ENCODE measurements at places on chromosomes 5 and 9.

DNA sequence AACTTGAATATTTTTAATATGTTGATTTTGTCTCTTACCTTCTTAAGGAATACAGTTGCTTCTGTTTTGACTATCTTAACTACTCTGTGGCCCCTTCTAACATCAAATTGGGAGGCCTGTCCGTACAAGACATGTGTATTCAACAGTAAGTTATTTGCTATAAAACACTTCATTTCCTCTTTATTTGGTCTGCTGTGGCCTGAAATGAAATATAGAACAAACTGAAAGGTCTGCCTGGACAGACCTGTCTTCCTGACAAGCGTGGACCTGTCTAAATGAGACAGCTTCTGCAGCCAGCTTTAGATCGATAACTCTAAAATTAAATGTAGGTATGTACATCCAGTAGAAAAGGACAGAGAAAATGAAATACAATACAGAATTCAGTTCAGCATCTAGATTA, 2.2 kb upstream of the LPAR1 start:
- no peak for DNase-seq

DNA sequence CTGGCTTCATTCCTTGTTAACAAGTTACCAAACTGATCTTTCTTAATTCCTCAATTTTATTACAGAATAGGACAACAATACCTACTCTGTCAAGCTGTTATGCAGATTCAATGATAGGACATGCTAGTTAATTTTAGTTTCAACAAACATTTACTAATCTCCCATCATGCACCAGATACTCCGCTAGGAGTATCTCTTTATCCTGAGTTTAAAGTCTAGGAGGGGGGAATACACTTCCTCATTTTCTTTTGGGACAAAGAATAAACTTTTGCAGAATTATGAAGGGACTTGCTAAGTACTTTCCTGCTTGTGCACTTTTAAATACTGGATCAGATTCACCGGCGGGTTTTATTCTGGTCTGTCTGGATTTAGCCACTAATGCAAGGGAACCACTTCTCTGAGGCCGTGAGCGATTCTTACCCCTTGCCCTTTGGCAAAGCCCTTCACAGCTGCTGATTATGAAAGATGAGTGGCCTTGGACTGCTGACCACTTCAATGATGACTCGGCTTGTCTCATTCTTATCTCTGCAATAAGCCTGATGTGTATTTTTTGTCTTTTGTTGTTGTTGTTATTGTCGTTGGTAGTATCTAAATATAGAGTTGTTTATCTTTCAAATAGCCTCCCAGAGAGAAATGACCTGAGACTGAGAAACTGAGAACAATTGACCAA, 73.9 kb downstream of the RMI1 start:
- DNase-seq, result no peak

GRCh38 chr5:156914371-156914737, 48.7 kb downstream of the TIMD4 start:
- DNase-seq, result no peak

- no peak for DNase-seq
These were observed 121.6 kb downstream of the ADAMTSL1 start for GRCh38 chr9:18595597-18595996.

DNA sequence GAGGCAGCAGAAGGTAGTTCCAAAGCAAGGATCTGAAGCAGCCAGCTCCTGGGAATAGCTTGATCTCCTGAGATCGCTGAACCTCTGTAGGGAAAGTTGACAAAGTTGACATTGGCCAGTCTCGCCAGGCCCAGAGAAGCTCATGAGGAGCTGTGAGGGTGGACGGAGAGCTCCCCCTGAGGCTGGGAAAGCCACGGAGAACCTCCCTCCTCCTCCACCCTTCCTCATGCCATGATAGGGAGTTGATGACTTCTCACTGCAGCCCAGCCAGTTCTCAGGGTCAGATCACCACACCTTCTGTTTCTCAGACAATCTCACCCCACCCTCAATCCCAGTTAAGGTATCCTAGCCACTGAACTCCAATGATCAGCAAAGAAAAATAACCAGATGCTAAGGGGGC, 30.4 kb upstream of the KCNV2 start:
- DNase-seq, result no peak

- DNase-seq, result no peak
These were observed 123.2 kb downstream of the SNCAIP start for GRCh38 chr5:122435234-122435633.

GRCh38 chr9:2727966-2728613, 10.8 kb downstream of the KCNV2 start:
- peak; percentile 14 for DNase-seq

- no peak for DNase-seq
These were observed 9.0 kb upstream of the OR1N1 start for GRCh38 chr9:122536134-122536533.

GRCh38 chr9:116943970-116944369, 256.9 kb downstream of the TRIM32 start:
- no peak for DNase-seq

- DNase-seq, result no peak
These were observed 43.0 kb upstream of the SHB start for GRCh38 chr9:38112049-38112448.

- DNase-seq, result no peak
These were observed 79.7 kb upstream of the FCN2 start for GRCh38 chr9:134800791-134801339.

GRCh38 chr9:76729116-76729515, 35.1 kb upstream of the PCA3 start:
- no peak for DNase-seq

DNA sequence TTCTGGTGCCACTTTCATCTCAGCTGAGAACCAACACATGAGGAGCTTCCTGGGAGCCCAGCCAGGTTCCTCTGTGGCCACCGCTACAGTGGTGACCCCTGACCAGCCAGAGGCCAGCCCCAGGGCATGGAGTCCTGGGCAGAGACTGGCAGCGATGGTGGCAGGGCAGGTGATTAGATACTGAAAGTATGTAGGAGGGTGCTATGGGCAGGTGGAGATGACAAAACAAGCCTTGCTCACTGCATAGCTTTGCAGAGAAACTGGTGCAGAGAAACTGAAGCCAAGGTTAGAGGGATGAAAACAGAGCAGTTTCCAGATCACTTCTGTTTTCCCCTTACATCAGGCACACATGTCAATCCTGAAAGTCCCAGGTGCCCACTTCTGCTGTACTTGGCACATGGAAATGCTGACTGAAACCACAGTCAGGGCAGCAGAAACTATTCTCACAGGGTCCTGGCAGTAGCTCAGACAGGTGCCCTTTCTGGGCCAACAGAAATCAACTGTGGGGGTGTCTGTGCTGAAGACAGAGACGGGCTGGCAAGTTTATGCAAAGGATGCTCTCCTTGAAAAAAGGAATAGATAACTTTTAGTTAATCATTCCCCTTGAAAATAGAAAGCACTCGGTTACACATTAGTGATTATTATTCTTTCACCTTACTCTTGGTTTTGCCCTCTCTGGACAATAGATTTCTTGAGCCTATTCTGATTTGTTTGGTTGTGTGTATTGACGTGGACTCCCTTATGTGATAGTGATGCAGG, 90.3 kb downstream of the ANKRD55 start:
- no peak for DNase-seq

GRCh38 chr9:112119225-112120029, 55.7 kb downstream of the SUSD1 start:
- no peak for DNase-seq

DNA sequence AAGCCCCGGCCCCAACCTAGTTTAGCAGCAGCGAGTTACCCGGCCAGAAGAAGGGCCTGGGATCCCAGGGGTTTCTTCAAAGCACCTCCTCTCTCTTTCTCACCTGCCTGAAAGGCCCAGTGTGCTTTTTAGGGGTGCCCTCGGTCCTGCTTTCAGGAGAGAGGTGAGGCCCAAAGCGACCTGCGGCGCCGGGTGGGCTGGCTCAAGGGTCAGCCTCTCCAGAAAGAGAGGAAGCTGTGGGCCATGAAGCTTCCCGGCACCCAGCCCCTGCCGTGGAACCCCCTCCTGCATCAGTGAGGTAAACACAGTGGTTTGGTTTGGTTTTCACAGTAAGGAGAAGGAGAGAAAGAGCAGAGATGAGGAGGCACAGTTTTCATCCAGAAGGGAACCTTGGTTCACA, 4.3 kb downstream of the FOXB2 start:
- DNase-seq, result no peak

DNA sequence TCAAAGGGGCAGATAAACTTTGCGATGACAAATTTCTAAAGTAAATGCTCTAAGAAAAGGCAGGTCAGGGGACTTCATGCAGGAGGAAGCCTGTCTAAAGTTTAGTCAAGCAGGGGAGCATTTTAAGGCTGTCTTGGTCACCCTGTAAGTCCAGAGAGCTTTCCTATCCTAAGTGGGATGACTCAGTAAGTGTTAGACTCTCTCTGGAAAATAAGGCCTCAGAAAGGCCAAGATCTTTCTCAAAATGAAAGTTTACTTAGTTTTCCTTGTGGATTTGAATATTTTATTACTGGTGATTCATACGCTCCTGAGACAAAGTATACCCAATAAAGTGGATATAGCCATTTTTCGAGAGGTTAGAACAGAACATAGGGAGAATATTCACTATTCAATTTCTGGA, 806.9 kb upstream of the CDH9 start:
- no peak for DNase-seq

DNA sequence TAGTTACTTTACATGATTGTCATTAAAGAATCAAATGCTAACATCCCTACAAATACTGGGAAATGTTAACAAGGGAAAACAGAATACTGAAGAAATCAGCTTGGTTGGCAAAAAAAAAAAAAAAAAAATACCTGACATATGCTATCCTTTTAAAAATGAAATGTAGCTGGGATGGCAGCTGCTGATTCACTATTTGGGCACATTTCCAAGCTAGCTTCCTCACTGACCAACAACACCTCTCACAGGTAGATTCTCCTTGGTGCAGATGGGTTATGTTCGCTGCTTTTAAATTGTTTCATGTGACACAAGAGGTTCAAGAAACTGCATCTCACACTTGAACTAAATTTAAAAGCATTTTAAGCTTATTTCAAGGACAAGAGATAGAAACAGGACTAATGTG, 6.1 kb upstream of the PRUNE2 start:
- DNase-seq, result no peak

GRCh38 chr9:4828761-4829160, 36.0 kb downstream of the RCL1 start:
- DNase-seq, result no peak

- DNase-seq, result peak; percentile 83
These were observed 84.7 kb downstream of the PTTG1 start for GRCh38 chr5:160506006-160507004.

GRCh38 chr9:109536859-109537258, 38.8 kb upstream of the PTPN3 start:
- DNase-seq, result no peak

GRCh38 chr5:181112476-181112875, 18.5 kb downstream of the OR2V1 start:
- no peak for DNase-seq

DNA sequence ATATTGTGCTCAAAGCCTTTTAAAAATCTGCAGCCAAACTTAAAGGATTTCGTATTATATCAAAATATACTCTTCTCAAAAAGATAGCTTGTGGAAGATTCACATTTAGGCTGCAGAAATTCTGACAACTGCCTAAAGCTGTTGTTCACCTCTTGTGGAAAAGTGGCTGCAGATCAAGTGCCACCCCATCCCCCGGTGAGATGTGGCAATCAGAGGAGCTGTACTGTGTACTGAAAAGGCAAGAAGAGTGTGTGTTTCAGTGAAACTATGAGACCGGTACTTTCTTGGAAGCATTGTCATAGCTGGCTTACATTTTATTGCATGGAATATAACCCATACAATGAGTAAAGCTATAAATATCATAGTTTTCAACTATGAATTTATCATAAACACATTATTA, 64.3 kb downstream of the CDH18 start:
- no peak for DNase-seq

- DNase-seq, result no peak
These were observed 6.5 kb upstream of the TLE4 start for GRCh38 chr9:79565245-79565644.

DNA sequence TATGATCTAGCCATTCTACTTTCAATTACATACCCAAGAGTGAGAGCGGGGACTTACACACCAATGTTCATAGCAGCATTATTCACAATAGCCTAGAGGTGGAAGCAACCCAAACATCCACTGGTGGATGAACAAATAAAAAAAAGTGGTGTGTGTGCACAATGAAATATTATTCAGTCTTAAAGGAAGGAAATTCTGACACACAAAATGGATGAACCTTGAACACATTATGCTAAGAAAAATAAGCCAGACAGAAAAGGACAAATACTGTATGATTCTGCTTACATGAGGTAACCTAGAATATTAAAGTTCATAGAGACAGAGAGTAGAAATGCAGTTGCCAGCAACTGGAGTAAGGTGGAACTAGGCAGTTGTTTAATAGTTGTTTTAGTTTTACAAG, 22.1 kb downstream of the ETF1 start:
- no peak for DNase-seq

DNA sequence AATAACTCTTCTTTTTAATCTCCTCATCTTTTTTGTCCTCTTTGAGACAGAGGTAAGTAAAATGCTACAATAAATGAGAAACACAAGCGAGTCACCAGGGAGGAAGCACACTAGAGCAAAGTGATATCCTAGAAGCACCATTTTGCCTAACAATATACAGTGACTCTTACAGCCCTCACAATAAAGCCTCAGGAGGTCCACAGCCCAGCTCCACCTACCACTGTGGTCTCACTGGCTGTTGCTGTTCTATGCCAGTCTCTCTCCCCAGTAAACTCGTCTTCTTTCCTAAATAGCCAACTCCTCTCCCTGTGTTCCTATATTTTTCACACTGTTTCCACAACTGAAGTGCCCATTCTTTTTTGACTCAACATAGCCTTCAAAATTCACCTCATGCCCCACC, 44.3 kb downstream of the TNFSF15 start:
- DNase-seq, result no peak

DNA sequence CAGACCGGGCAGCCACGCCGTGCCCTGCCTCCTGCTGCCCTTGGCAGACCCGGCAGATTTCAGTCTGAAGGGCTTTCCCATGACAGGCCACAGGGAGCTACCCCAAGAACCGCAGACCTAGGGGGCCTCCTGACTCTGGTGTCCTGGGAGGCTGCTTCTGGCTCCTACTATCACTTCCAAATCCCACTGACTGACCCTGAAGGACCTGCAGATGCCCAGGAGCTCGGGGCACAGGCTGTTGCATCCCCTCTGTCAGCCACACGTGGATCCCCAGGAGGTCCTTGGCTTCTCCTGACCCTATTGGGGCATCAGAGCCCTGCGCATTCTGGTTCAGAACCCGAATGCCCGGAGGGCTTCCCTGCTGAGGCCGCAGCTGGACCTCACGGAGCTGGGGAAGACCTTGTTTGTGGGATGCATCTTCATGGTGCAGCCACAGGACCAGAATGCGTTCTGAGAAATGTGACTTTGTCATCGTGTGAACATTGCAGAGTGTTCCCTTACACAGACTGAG, 81.3 kb upstream of the IRX4 start:
- DNase-seq, result no peak

- DNase-seq, result no peak
These were observed 727 bp upstream of the ADRB2 start for GRCh38 chr5:148825716-148826052.

- no peak for DNase-seq
These were observed 303.7 kb upstream of the PAPPA start for GRCh38 chr9:115849679-115850412.

- DNase-seq, result no peak
These were observed 43.4 kb upstream of the NR4A3 start for GRCh38 chr9:99778308-99778707.
